D341Med (cell line): ENCODE measurements at places on chromosomes 3 and 15.

GRCh38 chr15:80309769-80310384, 57.9 kb upstream of the CTXND1 start:
- no peak for DNase-seq

DNA sequence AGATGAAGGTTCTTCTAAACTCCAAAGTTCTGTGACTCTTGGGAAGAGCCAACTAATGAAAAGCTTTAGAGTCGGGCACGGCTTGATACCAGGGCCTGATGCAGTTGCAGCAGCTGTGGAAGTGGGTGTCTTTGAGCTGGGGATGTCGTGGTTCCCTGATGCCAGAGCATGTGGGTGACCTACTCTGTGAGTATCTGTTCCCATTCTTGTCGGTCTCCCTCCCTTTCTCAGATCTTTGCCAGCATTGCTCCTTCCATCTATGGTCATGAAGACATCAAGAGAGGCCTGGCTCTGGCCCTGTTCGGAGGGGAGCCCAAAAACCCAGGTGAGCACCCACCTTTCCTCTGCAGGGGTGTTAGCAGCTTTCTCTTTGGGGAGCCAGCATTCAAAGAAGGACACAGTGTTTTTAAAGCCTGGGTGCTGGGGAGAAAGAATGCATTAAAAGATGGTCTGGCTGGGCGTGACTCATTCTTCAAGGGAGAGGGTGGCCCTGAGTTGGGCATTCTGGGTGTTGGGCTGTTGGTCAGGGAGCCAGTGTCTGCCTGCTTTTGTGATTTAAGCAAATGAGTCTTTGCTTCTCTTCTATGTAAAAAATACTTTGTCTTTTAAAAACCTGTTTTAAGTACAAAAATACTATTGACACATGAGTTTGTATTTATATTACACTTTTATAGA, 13.2 kb upstream of the PODXL2 start:
- no peak for DNase-seq

GRCh38 chr15:70486451-70487386, 276.6 kb downstream of the UACA start:
- no peak for DNase-seq

DNA sequence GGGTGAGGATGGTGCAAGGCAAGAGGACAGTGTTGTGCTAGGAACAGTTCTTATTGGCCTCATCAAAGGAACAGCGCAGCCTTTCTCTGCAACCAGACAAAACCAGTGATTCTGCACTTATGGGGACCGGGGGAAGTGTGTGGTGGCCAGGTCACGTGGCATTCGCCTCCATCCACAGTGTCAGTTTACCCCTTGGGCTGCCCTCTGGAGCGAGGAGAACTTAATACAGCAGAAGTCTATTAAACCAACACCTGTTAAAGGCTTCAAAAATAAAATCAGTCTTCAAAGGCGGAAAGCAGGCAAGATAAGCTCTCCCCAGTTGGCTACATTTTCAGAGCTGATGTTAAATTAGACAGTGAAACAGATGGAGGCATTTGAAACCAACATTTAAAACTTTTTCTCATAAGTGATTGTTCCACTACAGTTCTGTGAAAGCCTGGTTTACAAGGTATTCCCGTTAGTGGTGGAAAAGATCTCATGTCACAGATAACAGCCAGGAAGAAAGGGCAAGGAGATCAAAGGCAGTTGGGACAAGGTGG, 75.2 kb downstream of the LRIG1 start:
- DNase-seq = no peak
